Renal pelvis (tissue), 12 donors: ENCODE measurements at places on chromosomes 16 and 17.

DNA sequence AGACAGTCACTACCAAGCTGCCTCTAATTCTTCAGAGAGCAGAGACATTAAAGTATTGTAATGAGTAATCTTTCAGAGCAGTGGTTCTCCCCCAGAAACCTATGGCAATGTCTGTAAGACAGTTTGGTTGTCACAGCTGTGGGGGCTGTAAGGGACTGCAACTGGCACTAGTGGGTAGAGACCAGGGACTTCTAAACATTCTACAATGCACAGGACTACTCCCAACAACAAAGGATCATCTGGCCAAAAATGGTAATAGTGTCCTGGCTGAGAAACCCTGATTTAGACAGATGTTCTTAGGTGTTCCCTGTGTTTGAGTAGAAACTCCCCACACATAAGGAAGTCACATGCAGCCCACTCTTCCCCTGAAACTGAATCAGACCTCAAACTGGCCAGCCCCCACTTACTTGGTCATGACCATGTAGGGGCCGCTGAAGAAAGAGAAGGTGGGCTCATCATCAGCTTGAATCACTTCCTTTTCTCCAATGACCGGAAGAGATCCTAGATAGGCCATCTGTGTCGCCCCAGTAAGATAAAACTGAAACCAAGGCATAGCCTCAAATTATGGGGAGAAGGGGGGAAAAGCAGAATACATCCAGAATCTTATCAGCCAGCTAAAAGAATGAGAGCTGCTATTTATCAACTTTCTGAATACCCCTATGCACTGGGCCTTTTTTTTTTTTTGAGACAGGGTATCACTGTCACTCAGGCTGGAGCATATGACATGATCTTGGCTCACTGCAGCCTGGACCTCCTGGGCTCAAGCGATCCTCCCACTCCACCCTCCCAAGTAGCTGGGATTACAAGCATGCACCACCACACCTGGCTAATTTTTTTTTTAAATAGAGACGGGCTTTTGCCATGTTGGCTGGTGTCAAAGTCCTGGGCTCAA lies 75.8 kb downstream of the TEX14 start:
- no peak for DNase-seq

GRCh38 chr17:46842835-46843234 lies 8.5 kb upstream of the WNT9B start:
- DNase-seq: no peak

DNA sequence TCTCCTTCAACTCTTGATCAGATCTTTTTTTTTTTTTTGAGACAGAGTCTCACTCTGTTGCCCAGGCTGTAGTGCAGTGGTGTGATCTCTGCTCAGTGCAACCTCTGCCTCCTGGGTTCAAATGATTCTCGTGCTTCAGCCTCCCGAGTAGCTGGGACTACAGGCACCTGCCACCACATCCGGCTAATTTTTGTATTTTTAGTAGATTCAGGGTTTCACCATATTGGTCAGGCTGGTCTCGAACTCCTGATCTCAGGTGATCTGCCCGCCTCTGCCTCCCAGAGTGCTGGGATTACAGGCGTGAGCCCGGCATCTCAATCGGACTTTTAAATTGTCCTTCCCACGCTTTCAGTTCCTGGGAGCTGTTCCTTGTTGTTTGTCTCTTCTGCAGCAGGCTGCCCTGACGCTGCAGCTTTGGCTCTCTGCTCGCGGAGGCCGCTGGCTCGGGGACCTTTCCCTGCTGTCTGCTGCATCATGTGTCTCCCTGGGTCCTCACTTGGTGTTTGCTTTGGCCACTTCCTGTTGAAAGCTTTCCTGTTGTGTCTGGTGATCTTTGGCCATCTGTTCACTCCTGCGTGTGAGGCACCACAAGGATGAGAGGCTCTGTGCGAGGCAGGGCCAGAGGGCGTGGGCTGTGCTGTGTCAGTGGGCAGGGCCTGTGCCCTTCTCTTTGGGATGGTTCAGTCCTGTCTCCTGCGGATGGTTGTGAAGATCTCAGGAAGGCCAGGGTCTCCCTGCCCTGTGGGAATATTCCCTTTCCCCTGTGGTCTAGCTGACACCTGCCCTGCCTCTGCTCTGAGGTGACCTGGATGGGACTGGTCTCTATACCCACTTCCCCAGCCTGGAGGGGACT lies 18.4 kb upstream of the CAPN15 start:
- no peak for DNase-seq

DNA sequence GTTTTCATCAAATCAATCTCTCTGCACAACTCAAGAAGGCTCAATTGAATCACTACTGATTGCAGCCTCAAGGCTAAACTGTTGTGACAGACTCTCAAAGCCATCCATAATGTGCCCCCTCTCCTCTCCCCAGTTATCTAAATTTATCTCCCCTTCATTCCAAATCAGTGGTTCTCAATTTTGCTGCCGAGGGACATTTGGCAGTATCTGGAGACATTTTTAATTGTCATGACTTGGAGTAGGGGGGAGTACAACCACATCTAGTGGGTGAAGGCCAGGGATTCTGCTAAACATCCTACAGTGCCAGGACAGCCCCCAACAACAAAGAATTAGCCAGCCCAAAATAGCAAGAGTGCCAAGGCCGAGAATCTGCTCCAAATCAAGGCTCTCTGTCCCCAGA lies 9.1 kb downstream of the USP31 start:
- DNase-seq: no peak

DNA sequence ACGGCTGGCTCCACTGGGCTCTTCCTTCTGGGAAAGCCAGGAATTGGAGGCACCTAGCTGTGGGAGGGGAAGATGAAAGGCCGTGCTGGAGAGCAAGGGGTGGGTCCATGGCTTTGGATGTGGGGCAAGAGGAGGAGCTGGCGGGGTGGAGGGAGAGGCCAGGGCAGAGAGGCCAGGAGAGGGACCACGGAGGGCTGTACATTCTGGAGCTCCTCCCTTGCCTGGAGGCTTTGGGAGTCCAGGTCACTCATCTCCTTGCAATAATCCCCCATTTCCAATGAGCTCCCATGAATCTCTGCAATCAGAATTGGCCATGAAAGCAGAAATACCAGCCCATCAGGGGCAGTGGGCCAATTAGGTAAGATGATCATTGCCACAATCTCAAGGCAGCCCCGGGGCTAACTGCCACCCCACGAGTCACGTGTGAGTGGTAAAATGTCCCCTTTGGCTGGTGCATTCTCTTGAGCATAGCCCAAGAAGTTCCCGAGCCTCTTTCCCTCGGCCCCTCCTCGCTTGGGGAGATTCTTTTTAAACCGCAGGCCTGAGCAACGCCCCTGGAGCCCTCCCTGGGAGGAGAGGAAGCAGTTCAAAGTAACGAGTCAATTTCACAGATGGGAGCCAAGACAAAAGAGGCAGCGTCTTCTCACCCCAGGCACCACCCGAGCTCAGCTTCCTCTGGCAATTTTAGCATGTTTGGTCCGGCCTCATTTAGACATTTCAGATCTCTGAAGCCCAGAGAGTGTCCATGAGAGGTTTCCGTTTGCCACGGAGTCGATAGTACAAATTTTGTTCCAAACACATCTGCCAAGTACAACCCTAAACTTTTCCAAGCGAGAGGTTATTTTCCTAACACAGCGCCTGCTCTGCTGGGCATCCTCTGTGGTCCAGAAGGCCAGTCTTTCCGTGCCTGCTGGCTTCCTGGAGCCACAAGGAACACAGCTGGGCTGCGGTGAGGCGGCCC lies 13.4 kb downstream of the RTN4RL1 start:
- no peak for DNase-seq

DNA sequence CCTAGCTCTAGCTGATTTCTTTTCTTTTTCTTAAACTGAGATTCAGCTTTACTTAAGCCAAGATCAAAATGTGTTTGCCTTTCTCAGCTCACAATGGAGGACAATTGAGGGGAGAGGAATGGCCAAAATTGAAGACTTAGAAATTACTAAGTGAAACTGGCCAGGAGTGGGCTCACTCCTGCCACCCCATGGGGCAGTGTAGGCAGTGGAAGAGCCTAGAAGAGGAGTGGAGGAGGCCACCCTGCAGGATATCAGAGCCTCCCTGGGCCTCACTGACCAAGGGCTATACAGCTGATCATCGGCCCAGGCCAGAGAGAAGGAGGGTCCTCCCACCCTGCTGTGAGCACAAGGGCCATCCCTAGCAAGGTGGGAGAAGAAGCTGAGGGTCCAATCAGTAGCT lies 119.8 kb downstream of the CCT6B start:
- no peak for DNase-seq

GRCh38 chr17:8496081-8496480 lies 60.4 kb downstream of the NDEL1 start:
- no peak for DNase-seq

DNA sequence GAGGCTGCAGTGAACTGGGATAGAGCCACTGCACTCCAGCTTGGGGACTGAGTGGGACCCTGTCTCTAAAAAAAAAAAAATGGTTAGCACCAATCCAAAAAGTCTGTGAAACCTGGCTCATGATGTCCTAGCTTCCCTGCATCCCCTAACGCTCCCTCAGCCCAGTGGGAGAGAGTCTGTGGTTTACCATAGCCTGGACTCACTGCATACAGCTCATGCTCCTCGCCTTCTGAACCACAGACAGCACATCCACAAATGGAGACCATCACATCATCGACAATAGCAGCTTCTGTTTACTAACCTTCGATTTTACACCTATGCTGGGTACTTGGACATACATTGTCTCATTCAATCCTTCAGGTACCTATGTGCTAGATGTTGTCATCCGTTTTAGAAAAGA lies 43.6 kb downstream of the NLRC5 start:
- no peak for DNase-seq

GRCh38 chr17:15935891-15936290 lies 9.0 kb upstream of the ADORA2B start:
- no peak for DNase-seq

DNA sequence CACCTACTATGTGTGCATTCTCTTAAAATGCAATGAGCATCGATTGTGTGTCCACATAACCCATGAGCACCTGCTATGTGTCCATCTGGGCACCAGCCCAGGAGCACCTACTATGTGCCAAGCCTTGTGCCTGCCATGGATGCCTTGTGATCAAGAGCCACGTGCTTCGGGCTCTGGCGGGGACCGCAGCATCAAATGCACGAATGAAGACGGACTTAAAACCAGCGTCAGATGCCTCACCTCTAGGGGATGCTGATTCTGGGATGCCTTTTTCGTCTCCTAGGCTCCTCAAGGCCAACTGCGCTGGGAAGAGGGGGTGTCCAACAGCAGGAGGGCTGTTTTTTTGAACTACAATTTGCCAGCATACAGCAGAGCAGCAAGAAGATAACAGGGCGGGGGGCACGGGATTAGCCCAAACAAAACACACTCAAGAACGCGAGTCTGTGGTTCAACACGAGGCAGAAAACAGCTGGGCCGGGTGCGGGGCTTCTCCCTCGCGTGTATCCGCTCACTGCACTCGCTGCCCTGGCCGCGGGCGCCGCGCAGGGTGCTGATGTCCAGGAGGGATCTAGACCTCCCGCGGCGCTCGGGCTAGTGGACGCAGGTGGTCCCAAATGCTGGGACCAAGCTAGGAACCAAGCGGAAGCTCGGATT lies 1.2 kb upstream of the GLIS2 start:
- peak; percentile 65 for DNase-seq

DNA sequence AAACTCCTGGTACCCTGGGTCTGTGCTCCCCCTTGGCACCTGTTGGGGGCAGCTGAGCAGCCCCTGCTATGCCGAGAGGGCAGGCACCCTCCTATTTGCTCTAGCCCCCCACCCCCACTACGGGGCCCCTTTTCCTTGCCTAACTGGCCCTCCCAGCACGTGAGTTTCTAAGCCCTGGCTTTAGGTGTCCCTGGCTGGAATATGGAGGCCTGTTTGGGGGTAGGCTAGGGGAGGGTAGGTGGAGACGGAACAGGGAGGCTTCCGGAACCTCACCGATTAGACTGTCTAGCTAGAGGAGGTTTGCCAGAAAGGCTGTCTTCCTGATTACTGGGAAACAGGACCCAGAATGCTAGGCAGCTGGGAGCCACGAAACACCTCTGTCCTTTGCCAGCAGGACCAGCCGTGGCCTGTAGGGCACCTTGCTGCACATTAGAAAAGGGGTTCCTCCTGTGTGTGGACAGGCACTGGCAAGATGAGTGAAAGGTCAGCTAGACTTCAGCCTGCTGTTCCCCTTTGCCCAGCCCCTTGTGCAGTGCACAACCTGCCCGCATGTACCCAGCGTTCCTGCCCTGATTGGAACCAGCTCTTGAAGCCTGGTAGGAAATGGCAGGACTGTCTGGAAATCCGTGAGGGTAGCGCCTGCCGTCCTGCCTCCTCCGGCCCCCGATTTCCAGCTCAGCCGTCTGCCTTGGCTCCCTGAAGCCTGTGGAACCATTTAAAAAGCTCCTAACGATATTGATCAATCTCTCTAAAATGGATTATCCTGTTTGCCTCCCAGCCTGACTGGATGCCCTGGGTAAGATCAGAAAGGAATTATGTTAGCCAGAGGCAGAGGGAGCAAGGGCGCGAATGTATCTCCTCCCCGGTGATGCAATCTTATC lies 83.4 kb upstream of the GSE1 start:
- DNase-seq: no peak

DNA sequence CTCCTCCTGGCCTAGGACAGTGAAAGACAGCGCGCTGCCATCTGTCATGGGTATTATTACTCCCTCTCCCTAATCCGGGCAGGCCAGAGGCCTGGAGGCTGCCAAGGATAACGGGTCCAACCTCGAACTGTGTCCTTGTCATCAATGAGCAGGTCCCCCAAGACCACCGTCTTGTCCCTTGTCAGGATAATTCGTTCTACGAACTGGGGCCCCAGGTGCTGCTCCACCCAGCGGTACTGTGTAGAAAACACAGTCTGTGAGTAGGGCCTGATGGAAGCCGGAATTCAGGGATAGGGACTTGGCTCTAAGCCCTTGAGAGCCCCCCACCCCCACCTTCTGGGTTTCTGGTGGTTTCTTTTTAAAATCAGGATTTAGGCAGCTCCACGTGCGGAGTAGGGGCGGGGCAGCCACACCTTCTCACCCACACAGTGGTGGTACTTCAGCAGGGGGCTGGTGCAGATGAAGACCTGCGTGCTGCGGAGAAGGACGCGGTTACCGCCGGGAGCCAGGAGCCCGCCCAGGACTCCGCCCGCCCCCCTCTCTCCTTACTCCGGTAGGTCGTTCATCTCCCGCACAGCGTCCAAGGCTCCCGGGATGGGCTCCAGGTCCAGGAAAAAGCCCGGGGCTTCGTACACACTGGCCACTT lies 787 bp downstream of the NT5C start:
- DNase-seq: no peak

- DNase-seq: no peak
These were observed 5.2 kb upstream of the CCDC182 start for GRCh38 chr17:57750109-57750871.

DNA sequence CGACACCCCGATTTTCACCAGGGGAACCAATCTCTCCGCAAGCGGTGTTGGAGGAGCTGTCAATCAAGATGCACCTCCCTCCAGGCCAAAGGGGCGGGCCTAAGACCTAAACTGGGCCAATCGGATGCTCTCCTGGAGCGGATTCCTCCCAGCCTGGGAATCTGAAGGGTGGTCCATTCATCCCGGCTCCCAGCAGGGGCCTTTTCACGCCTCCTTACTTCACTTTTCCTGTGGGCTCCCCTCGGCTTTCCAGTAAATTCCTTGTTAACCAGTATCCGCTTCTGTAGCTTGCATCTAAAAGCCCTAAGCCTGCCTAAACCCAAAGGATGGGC lies 17.1 kb downstream of the C16orf74 start:
- DNase-seq: no peak

GRCh38 chr17:63704259-63704576 lies 4.3 kb upstream of the LIMD2 start:
- no peak for DNase-seq
